Stimulated activated CD8-positive, alpha-beta memory T cell treated with anti-CD3 and anti-CD28 coated beads, Interleukin-4, amount 100 ng/mL, for 1 hour (primary cell): ENCODE measurements at places on chromosomes 12 and 14.

DNA sequence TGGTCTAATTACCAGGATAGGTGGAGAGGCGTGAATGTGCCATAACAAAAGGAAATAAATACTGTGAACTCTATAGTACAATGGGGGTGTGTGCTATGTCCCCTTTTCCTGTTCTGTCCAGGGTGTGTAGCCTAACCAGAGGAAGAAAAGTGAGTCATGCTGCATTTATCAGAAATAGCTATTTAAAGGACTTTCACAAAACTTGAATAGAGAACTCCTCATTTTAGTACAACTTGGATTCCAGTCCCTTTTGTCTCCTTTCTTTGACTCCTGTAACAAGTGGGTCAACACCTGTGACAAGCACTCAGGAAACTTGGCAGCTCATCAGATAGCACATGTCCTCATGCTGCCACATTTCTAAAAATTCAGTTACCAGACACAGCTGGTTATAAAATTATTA is 123.4 kb downstream of the CCDC91 start:
- DNase-seq = no peak

GRCh38 chr14:106436310-106436905 is 910.0 kb downstream of the TMEM121 start:
- peak; percentile 53 for DNase-seq

DNA sequence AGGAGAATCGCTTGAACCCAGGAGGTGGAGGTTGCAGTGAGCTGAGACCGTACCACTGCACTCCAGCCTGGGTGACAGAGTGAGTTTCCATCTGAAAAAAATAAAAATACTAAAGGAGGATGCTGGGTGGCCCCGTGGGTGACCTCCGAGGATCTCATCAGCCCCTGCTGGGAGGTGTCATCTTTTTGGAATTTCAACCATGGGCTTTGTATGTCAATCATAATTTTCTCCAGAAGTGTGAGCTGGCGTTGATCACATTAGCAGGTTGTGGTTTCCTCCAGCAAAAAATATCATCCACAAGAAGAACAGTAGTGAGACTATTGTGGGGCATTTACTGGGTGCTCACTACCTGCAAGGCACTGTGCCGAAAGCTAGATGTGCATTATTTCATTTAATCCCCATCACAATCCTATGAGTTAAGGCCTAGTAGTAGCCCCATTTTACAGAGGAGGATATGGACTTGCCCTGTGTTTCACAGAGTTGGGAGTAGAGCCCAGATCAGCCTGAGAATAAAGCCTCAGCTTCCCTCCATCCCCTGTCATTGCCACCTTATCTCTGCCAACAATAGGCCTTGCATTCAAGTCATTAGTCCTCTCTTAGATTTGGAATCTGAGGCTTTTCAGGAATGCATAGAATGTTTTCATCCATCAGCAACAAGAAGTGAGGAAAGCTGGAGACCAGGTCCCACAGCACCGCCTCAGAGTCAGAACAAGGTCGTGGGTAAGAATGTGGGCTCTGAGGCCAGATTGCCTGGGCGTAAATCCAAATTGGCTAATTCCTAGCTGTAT is 39.8 kb downstream of the SVOP start:
- DNase-seq = no peak

GRCh38 chr12:71665090-71665463 is 976 bp downstream of the THAP2 start:
- DNase-seq = no peak

DNA sequence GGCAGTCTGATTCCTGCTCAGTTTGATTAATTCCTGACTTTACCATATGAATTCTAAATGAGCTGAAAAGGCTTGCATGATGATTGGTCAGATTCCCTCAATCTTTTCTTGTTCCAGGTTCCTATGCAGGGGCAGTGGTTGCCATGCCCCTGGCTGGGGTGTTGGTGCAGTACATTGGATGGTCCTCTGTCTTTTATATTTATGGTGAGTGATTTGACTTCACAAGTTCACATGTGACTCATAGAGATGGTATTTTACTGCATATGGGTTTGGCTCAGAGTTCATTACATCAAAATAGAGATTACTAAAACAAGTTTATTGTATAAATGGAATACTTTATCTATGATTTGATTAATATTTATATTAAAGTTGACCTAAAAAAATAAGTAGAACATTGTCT is 44.8 kb downstream of the SLC17A8 start:
- no peak for DNase-seq

GRCh38 chr12:94309373-94309772 is 150.3 kb downstream of the CEP83 start:
- no peak for DNase-seq

DNA sequence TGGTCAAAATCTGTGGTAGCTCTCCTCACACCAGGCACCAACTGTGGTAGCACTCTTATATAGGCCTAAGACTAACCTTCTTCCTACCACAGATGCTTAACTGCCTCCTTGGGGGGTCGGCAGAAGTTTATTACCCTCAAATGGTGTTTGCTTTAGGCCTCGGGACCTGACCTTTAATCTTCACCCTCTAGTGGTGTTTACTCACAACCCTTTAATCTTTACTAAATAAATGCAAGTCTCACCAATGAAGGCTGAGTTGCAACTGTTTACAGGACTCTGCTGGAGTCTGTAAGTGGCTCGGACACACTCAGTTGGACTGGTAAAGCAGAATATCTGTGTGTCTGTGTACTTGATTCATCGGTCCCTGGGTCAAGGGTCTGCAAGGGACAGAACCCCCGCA is 29.4 kb downstream of the CCER1 start:
- no peak for DNase-seq

DNA sequence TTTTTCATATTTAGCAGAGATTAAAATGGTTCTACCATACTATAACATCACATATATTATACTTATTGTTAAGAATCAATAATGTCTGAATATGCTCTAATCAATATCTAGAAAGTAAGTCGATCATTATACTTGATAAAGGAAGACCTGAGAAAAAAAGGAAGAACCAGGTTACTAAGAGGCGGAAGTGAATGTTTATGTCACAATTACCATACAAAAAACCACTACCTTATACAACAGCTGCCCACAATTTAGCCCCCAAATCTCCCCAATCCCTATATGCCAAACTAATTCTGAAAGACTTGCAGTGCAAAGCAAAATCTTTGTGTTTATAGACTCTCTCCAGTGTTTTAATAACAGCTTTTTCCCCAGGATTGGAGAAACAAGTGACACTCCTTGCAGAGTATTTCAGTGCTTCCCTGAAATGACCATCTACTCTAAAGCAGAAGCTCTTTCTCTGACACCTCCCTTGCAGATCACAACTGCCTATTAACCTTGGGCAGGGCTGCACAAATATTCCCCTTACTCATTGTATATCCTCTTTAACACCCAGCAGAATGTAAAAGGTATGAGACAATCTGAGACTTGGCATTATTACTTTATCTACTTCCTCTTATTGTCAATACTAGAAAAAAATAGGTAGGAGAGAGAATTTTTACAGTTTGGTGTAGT is 12.7 kb upstream of the SLC2A3 start:
- no peak for DNase-seq

GRCh38 chr12:26853303-26854030 is 20.5 kb upstream of the ITPR2 start:
- peak; percentile 46 for DNase-seq

DNA sequence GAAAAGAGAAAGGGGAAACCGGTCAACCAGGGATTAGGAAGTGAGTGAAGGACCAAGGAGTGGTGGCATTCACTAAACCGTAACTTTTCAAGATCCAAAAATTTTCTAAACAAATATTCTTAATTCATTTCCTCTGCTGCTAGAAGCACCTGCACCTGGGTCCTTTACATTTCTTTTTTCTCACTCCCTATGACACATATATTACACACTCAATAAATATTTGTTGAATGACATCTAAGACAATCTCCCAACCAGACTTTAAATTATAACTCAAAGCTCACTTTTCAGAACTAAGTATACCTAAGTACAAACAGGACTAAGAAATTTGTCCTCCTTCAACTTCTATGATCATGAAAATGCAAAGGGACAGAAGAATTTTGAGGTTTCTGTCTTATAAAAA is 11.1 kb downstream of the TTC5 start:
- DNase-seq = no peak

GRCh38 chr12:118649765-118650585 is 273.6 kb downstream of the SUDS3 start:
- no peak for DNase-seq

- no peak for DNase-seq
Observed at GRCh38 chr14:94304243-94304642, 11.2 kb upstream of the SERPINA10 start.
